ENCODE measurements at places on chromosomes 11 and 22.

DNA sequence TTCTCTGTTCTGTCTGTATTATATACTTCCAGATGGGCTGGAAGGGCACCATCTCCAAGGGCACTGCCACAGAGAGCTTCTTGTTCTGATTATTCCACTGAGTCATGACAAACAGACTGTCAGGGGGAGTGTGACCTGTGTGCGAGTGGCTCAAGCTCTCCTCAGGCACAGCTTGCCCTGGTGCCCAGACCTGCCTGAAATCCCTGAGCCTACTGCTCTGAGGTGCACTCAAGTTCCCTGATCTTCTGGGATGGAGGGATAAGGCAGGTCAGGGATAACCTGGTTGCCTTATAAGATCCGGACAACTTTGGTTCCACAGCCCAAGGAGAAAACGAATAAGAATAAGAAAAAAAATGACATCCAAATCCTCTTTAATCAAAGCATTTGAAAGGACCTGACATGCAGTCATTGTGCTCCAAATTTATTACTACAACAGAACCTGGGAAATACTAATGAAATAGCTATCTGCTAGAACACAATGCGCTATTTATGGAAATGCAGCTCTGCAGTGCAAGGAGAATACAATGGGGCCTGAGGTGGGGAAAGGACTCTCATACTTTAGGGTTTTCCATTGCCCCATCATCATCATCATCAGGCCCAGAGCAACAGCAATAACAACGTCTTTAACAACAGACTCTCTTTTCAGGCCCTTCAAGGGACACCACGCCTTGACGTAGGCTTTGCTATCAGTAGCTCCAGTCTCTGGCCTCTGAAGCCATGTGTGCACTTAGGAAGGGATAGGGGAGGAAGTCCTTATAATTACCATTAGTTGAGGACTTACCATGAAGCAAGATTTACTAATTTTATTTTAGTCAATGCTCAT is 217.1 kb upstream of the KIRREL3 start:
- no peak for DNase-seq

DNA sequence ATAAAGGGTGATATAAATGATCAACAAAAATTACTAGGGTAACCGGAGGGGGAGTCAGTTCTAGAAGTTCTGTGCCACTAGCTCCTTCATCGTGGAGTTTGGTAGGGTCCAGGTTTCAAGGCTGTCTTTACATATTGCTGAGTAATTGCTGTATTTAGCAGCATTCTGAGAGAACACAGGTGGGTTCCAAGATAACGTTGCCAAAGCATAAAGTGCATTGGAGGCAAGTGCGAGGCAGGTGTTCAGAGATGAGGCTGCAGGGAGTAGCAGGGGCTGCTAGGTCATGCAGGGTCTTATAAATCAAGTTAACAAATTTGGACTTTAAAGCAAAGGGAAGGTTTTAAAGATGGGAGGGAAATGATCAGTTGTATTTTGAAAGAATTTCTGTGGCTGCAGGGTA is 17.8 kb downstream of the SGSM3 start:
- DNase-seq = no peak

DNA sequence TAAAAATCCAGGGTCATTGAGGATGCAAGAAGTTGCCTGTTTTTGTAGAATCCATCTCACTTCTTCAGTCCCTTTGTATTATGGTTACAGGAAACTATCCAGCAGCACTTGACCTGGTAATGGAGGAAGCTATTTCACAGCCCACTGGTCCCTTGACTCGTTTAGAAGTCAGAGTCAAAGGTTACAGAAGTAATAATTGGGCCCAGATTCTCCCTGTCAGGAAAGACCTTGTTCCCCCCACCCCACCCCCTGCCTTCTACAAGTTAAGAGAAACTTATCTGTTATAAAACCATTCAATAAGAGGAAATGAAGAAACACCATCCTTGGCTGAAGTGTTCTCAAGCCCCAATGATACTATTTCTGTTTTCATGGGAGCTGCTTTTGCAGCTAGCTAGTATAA is 65.8 kb downstream of the CSTPP1 start:
- no peak for DNase-seq

- DNase-seq = no peak
Observed at GRCh38 chr22:37630839-37631435, 8.5 kb upstream of the SH3BP1 start.

DNA sequence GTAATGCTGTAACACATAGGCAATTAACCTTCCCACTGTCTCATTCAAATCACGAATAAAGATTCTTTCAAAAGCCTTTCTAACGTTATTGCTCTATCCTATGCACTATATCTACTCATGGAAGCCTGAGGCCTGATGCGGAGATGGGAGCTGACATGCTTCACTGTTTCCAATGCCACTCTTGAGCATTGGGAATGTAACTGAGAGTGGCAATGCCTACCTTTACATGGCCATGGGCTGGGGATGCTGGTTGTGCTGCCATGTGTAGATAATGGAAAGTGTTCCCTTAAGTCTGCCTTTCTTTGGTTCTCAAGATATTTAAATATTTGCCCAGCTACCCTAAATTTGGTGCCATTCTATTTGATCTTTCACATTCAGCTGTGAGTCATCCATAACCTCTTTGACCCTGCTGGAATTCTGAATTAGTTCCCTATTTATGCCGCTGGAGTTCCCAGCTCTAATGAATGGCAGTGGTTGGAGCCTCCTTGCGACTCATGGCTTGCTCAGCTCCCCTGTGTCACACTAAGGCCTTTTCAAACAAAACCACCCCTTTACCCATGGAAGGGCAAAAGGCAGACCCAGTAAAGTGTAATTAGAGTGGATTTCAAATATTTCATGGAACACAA is 21.4 kb upstream of the DKK3 start:
- no peak for DNase-seq

DNA sequence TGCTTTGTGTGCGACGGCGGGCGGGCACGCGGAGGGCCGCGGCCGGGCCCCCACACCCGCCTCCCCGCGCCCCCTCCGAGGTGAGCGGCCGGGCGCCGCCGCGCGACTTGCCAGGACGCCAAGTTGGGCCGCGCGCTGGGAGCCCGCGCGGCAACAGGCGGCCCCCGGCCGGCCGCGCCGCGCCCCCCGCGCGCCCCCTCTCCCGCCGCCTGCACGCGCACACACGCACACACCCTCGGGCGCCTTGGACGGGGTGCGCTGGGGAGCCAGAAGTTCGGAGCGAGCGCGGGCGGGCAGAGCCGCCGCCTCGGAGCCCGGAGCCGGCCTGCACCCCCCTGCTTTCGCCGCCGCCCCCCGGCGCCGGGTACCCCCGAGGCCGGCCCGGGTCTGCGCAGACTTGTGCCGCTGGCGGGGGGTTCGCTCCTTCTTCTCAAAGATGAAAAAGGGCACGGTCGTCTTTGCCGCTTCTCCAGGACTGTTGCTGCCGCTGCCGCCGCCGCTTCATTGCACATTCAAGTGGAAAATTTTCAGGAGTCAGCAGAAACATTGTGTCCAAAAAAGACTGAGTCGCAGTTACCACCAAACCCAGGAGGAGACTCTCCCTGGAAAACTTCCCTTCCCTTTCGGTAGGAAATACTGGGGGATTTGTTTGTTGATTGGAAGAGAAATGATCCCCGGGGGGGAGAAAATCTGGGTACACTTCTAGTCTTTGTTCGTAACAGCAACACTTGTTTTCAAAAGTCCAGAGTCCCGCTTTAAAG is 895 bp downstream of the TEAD1 start:
- DNase-seq = no peak

- DNase-seq = no peak
Observed at GRCh38 chr22:45195616-45196015, 31.9 kb downstream of the NUP50 start.

- no peak for DNase-seq
Observed at GRCh38 chr22:20111045-20111688, 4.7 kb upstream of the RANBP1 start.

- DNase-seq = no peak
Observed at GRCh38 chr11:71181566-71181965, 70.8 kb downstream of the SHANK2 start.

GRCh38 chr22:41217553-41218157 is 12.5 kb downstream of the L3MBTL2 start:
- no peak for DNase-seq

DNA sequence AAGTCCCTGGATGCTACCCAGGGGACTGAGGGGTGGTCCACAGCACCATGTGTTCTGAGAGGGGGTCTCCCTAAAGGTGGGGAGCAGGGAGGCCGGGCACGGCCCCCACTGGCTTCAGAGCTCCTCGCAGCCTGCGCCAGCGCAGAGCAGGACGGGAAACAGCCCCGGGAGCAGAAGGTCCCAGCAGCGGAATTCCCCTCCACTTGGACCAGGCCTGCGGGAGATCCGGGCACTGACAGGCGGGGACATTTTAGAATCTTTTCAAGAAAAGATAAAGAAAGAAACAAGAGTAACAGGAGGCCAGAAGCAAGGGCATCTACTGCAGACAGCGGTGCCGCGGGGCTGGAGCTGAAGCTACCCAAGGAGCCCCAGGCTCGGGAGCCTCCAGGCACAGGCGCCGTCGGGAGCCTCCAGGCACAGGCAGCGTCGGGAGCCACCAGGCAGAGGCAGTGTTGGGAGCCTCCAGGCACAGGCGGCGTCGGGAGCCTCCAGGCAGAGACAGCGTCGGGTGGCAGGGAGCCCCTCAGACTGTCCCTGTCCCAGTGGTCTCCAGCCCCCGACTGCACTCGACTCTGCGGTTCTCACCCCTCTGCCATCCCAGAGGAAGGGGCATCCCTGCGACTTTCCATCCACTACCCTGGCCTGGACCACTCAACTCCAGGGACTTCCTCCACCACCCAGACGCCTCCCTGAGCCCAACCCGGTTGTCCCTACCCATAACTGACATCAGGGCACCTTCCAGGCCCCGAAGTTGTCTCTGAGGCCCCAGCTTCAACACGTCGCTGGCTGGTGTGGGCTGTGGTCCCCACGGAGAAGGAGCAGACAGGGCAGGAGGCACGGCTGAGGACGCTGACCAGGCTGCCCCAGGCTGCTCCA is 211.1 kb downstream of the BRD1 start:
- DNase-seq = no peak

All from activated CD8-positive, alpha-beta memory T cell treated with anti-CD3 and anti-CD28 coated beads for 1 hour (primary cell).